ENCODE measurements at places on chromosomes 5 and 9. TPM values are rescaled to one million over a fixed set of nuclear protein-coding genes. Genes with fewer than 3 reads are reported as not detected.
A peak's percentile ranks its signal among the peaks of the same experiment; 100 is the strongest.

The WNK2 gene
- total RNA-seq, result 17.1 TPM

The SHB gene
- total RNA-seq, result 39.1 TPM

The TMEM215 gene
- total RNA-seq, result not detected

The PRR16 gene
- total RNA-seq, result 1.0 TPM

The TNFSF15 gene
- total RNA-seq, result 11.7 TPM

DNA sequence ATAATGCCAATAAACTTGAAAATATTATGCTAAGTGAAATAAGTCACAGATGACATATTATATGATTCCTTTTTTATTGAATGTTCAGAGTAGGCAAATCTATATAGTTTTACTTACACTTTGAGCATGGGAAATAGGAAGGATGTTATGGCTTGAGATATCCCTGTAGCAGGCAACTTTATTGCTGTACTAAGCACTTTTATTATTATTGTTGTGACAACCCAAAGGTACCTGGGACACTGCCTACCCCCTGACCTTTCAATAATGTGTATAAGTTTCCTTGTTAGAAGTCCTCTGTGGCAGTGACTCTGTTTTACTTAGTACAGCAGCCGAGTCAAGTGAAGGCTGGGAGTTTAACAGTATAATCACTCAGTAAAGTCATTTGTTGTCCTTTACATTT lies 39.9 kb downstream of the SHOC1 start:
- DNase-seq, result no peak

DNA sequence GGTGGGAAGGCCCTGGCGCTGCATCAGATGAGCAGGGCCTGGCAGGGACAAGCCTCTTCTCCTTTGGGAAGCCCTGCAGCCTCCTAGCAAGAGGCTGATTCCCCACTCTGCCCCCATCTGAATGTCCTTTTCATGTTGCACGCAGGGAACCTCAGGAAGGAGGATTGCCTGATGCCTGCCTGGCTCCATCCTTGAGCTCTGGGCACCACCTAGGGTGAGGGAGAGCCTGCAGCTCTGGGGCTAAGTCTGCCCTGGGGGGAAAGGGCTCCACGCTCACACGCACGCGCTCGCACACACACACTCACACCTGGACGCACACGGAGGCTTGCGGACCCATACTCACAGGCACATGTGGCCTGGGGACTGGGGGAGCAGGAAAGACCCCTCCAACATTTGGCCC lies 86.6 kb downstream of the LMX1B start:
- DNase-seq, result no peak

DNA sequence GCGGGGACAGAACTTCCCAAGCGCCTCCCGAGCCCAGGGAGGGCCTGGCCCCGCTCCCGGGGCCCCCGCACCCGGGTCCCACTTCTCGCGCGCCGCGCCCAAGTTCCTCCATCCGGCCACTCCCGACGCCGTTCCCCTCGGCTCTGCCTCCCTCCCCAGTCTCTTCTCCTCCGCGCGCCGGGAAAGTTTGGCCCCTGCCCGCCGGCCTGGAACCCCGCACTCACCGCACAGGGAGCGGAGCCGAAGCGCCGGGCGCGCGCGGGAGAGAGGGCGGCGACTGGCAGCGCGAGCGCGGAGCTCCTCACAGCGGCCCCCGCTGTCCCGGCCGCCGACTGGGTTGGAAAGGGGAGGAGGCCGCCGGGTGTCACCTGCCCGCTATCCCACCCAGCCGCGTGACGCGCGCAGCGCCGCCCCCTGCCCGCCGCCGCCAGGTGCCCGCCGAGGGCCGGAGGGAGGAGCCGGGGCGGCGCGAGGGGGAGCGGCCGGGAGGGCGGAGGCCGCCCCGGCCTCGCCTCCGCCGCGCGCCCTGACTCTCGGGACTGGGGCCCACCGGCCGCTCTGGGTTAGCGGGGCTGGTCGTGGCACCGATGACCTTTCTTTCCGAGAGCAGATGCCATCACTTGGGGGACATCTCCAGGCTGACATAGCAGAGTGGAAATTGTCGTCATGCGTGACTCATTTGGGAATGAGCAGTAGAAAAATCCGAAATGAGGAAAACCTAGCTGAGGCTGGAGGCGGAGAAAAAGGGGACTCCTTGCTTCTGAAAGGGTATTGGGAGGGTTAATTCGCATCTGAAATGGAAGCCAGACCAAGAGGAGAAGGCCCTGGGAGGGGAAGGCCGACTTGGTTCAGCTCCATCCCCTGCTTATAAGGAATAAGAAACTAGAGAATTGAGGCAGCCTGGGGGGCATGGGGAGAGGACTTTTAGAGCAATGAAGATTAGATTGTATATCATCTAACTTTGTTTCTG lies at the start of gene ELOVL7:
Gene ELOVL7, minus strand, starts transcription at position 334 of the 970 bp plus-strand sequence. CDS start 56,872 bp downstream, outside the sequence.
- DNase-seq, result no peak

DNA sequence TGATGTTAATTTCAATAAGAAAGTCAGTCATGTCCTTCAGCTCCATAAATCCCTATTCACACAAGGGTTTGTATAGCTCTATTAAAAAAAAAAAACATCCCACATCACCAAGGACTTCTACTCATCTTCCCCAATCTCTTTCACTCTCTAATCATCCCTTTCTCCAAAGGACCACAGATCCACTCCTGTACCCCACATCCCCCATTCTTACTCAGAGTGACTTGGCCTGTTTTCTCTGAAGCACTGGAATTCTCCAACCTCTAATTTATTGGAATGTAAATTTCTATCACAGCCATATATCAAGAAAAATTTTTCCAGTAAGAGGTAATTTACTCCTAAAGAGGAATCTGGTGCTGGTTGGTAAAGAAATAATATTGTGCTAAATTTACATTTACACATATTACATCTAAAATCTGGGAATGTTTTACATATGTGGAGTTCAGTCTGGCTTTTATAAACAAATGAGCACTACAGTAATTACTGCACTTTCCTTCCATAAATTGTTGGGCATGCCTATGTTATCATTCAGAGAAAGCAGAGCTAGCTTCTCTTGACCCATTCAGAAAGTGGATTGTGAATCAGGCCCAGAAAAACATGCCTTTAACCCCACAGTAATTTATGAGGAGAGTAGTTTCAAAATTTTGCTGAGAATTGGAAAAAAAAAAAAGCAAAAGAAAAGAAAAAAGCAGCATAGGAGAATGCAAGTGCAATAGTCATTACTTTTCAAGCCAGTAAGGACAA lies 399.5 kb upstream of the TNC start:
- no peak for DNase-seq

DNA sequence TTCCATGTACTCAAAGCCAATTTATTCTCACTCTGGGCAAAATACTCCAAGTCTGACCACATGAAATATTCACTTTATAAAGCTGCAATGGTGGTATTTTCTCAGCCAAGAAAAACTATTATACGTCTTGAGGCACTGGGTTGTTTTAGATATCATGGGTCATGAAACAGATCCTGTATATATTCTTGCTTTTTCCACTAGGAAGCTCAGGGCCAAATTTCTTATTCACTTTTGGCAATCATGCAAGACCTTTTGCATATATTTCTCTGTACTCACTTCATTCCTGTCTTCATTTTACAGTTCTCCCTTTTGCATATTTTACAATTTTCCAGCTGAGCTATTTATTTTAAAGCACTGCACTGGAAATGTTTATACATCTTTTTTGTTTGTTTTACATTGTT lies 49.8 kb downstream of the GABBR2 start:
- no peak for DNase-seq

DNA sequence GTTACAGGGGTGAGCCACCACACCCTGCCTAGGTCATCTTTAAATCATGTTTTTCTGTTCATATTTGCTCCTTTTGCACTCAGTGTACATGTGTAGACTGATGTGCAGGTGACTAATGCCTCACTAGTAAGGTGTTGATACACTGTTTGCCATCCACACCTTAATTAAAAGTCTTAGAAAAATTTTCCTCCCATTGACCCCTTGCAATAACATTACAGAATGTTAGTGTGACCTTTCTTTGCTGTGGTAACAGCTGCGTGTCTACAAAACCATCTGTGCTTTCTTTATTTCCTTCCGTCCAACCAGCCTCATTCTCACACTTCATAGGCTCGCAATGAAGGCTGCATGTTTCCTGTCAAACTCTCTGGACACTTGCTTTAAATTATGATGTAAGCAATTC lies 6.6 kb upstream of the CEMIP2 start:
- no peak for DNase-seq

GRCh38 chr5:10543585-10544040 lies 20.3 kb upstream of the ANKRD33B start:
- no peak for DNase-seq

- no peak for DNase-seq
These were observed 161.6 kb downstream of the C5orf15 start for GRCh38 chr5:133806847-133807246.

- peak; percentile 4 for DNase-seq
These were observed 72.3 kb downstream of the SLCO4C1 start for GRCh38 chr5:102223542-102224477.

- no peak for DNase-seq
These were observed 353.5 kb downstream of the ADAMTS6 start for GRCh38 chr5:65128226-65128625.
